ENCODE measurements at places on chromosomes 3 and 15.

- DNase-seq, result no peak
Observed at GRCh38 chr3:49171775-49172500, 540 bp downstream of the KLHDC8B start.

- DNase-seq, result no peak
Observed at GRCh38 chr3:135337192-135337591, 542.1 kb downstream of the EPHB1 start.

DNA sequence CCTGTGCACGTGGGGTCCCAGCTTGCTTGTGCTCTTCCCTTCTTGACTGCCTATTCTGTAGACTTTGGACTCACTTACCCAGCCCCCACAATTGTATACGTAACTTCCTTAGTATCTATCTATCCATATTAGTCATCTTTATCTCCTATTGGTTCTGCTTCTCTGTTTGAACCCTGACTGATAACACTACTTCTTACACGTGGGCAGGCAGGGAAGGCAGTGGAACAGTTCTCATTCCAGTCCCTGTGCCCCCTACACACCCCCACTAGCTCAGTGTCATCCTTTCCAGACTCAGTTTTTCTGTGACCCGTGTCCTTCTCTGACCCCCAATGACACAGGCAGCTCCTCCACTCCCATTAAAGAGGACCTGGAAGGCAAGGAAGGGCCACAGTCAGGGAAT lies 74.2 kb upstream of the FBN1 start:
- DNase-seq, result no peak

GRCh38 chr3:14869917-14870782 lies 51.4 kb downstream of the FGD5 start:
- DNase-seq, result no peak

- DNase-seq, result no peak
Observed at GRCh38 chr15:67144609-67145311, 79.4 kb downstream of the SMAD3 start.

DNA sequence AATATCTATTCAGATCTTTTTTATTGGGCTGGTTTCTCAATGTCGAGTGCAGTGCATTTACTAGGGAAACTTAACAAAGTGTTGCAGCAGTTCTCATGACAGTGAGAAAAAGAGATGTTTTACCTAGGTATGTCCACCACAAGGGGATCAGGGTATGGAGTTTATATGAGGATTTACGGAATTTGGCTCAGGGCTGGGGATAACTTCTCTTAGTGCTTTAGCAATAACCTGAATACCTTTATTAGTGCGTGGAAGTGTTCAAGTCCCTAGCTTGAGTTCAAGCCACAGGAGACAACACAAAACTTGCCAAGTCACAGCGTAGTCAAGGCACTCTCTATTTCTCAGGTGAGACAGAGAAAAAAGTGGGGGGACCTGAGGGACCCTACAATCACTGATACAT lies 3.9 kb upstream of the CCR3 start:
- DNase-seq, result no peak

GRCh38 chr3:108022256-108023150 lies 68.3 kb downstream of the CD47 start:
- no peak for DNase-seq

Data from retina (tissue), 1 donor.